ENCODE measurements at places on chromosomes 2 and 18.

DNA sequence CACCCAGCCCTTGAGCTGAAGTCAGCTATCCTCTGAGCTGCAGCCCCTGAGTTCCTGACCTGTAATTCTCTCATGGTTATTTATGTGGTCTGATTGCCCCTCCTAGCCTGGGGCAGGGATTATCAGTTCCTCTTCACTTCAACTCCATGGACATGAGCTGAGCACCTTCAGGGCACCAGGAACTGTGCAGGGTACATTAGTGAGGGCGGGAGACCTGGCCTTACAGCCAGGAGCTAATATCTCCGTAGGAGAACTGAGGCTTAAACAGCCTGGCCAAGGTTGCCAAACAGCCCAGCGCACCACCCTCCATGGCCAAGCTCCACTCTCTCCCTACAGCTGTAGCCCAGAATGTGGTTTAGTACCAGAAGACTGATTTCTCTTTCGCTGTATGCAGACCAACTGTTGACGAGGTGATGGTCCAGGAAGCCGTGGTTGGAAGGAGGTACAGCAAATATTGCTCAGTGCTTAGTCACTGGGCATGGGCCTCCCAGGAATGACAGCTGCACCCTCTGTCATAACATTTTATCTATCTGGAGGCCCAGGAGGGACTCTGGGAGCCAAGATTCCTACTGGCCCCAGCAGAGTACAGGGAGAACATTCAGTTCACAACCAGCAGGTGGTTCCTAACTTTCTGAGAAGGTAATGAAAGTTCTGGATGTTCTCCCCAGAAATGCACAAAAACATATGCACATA is 228.7 kb upstream of the SIX2 start:
- ATAC-seq = no peak

- ATAC-seq = no peak
These were observed 33.6 kb upstream of the ACAA2 start for GRCh38 chr18:49846718-49847470.

- no peak for ATAC-seq
These were observed 2.4 kb upstream of the ARID5A start for GRCh38 chr2:96534141-96534540.

GRCh38 chr2:19543663-19544383 is 185.4 kb upstream of the OSR1 start:
- no peak for ATAC-seq

GRCh38 chr2:23423873-23424680 is 39.1 kb downstream of the KLHL29 start:
- no peak for ATAC-seq

DNA sequence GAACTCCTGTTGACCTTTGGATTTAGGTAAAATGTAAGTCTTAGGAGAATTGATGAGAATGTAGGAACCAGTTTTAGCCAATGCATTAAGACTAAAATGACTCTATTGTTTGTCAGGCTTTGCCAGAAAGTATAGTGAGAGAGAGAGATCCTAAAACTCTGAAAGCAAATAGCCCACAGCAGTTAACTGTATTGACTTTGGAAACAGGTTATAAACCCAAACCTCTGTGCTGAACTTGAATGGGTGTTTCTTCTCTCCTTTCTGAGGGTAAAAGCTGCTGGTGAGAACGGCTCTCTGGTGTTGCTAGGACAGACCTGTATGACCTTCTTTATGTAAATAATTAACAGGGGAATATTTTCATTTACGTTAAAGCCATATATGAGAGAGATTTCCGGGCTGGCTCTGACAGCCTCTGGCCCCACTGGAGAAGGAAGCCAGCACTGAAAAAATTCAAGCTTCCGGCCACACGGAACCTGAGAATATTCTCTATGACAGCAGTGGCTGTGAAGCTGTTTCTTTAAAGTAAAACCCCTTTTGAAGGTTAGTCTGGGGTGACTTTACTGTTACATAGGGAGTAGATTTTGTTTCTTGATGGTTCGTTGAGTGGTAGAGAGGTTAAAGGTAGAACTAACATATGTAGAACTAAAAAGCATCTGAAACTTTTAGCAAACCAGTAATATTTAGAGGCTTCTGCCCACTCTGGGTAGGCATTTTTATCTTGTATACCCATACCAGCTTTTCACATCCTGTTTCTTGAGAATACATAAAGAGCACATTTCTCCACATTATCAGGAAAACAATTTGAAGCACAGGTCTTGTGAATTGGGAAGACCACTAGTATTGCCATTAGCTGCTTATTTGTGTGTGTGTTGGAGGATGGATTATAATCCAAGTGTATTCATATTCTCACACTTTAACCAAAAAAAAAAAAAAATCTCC is 123.8 kb downstream of the SPTBN1 start:
- no peak for ATAC-seq

GRCh38 chr2:138390316-138390945 is 111.1 kb upstream of the SPOPL start:
- ATAC-seq = peak; percentile 86

DNA sequence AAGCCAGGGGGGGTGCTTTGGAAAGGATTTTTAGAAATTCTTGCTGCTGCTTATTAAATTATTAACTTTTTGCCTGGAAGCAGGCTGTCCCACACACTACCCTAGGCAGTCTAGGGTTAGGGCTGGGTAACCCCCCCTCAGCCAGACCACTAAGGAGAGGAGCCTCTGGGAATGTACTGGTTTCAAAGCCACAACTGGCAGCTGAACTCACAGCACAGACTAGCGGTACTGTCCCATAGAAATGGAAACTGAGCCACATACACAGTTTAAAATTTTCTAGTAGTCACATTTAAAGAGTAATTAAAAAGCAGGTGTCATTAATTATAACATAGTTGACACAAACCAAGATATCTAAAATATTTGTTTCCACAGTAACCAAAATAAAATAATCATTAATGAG is 50.1 kb downstream of the SPRED2 start:
- no peak for ATAC-seq

- no peak for ATAC-seq
These were observed 34.0 kb downstream of the MTHFD2 start for GRCh38 chr2:74232426-74232825.

GRCh38 chr18:35625232-35625631 is 43.7 kb downstream of the GALNT1 start:
- no peak for ATAC-seq

GRCh38 chr2:4551691-4552474 is 848.5 kb downstream of the DCDC2C start:
- ATAC-seq = peak; percentile 36

- ATAC-seq = peak; percentile 99
These were observed 158.2 kb downstream of the MGAT5 start for GRCh38 chr2:134411828-134412638.

DNA sequence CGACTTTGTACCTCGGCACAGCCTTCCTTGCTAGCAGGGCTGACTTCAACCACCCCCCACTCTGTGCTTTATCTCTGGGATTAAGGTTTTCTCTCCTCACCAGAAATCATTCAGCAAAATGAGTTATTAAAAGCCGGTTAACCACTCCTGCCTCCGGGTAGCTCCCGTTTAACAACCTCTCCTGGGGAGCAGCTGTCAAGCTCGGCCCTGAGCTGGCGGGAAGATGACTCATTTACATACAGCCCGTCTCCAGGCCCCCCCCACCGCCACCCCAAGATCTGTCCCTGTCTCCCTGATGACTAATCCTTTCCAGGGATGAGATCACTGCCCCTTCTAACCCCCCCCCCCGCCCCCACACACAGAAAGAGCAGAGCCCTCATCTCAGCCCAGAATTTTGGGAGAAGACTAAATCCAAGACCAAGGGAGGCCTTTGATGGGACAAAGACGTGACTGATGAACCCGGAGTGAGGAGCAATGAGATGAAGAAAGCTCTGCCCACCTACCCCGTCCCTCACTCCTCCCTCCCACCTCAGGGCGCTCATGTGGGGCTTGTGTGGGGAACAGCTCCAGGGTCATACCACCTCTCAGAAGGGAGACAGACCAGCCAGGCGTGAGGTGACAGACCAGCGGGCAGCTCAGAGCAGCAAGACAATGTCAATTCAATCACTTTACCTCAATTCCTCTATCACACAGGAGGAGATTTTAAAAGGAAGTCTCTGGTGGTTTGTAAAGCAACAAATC is 131.4 kb downstream of the MSH2 start:
- no peak for ATAC-seq

DNA sequence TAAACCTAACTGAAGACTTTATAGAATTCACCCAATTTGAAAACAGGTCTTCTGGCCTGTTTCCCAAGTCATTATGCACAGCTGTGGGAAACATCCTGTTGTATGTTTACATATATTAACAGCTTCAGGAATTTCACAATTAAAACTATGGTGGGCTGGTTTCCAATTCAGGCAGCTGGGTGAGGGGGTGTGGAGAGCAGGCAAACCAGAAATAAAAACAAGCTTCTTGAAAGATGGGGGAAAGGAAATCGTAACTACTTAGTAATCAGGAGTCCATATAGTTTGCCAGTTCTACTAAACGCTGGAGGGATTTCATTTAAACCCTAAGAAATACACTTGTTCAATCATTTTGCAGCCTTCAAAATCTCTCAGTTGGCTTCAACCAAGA is 22.8 kb downstream of the ATP8B1 start:
- peak; percentile 46 for ATAC-seq

GRCh38 chr2:236352761-236353593 is 88.8 kb upstream of the ASB18 start:
- ATAC-seq = peak; percentile 34

DNA sequence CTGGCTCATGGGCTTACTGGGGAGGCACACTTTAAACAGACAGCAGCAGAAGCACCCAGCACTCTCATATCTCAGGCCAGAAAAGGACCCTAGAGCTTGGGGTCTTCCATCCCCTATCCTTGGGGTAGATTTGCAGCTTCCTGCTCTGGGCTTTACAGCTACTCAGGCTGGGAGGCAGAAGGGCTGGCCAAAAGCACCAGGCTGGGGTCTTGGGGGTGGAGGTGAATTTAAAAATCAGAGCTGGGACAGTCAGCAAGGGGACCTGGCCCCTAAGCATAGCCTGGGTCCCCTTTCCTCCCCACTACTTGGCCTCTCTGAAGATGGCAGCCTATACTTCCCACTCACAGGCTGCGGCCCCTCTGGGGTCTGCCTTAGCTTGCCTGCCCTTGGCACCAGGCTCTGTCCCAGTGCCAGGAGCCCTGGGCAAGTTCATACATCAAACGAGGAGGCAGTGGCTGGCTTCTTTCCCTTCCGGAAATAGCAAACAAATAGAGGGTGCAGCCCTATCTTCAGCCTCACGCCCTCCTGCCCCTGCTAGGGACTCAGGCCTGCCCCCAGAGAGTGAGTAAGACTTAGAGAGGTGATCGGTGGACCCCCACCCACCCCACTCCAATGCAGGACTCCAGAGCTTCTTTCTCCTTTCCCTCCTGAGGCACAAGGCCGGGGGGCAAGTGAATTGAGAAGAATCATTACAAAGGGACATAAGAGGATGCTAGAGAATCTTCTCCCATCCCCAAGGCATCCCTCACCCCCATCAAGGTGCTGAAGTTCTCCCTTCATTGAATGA is 26.0 kb upstream of the TNS1 start:
- ATAC-seq = no peak

GRCh38 chr2:119327431-119327830 is 39.2 kb downstream of the C2orf76 start:
- ATAC-seq = no peak

- ATAC-seq = no peak
These were observed 149.3 kb downstream of the GPD2 start for GRCh38 chr2:156585457-156585856.

- no peak for ATAC-seq
These were observed 535.1 kb downstream of the RNF144A start for GRCh38 chr2:7452110-7452876.

DNA sequence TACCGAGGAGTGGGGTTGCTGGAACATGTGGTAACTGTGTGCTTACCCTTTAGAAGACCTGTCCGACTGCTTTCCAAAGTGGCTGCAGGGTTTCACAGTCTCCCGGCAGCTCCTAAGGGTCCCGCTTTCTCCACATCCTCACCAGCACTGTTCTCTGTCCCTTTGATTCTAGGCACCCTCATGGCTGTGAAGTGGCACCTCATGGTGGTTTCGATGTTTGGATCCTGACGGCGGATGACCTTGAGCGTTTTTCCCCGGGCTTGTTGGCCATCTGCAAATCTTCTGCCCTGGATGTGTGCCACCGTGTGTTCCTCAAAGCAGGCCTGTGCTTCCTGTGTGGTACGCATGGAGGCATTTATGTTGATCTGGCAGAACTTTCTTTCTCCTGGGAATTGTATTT is 292.5 kb upstream of the HDAC4 start:
- no peak for ATAC-seq

DNA sequence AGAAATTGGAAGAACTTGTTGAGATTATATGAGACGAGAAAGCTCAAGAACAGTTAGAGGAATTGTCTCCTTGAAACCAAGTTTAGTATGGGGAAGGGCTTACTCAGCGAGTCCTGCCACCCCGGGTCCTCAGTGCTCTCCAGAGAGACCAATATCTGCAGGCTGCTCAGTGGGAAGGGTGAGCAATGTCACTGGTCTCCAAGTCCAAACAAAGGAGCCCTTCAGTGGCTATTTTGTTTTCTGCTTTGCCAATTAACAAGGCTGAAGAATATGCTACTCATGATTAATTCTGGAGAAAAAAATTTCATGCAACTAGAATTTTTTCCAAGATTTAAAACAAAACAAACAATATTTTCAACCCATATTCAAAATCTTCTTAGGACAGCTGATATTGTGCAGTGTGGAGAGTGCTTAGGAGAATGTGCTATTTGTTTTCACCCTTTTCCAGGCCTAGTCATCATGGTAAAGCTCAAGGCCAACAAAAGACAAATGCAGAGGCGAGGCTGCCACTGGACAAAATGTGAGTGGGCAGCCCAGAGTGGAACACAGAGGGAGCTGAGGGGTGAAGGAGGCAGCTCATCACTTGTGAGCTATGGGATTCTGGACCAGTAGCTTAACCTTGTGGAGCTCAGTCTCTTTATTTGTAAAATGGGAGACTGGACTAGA is 83.8 kb upstream of the TMEM17 start:
- ATAC-seq = no peak
